ENCODE measurements at places on chromosomes 6 and 20.

DNA sequence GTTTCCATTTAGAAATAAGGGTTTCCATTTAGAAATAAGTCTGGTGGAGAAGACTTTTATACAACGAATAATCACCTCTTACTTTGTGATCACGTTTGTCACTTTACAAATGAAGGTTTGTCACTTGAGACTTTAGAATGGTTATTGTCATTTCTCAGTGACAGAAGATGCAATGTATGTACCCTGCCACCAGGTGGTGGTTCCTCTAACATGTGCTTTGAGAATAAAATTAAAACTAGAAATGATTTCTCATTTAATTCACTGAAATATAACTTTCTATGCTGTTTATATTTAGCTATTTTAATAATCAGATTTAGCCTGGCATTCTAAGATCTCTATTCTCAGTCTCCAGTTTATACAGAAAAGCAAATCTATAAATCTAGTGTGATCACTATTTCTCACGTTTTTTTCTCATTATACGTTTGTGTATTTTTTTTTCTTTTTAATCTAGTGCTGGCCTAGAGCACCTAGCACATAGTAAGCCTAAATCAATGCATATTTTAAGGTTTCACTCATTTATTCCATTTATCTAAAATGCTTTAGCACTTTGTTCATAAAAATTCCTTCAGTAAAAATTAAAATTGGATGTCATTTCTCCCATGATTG lies 57.4 kb upstream of the TFAP2D start:
- no peak for DNase-seq

- no peak for DNase-seq
Observed at GRCh38 chr6:152054441-152054840, 247.0 kb downstream of the ESR1 start.

DNA sequence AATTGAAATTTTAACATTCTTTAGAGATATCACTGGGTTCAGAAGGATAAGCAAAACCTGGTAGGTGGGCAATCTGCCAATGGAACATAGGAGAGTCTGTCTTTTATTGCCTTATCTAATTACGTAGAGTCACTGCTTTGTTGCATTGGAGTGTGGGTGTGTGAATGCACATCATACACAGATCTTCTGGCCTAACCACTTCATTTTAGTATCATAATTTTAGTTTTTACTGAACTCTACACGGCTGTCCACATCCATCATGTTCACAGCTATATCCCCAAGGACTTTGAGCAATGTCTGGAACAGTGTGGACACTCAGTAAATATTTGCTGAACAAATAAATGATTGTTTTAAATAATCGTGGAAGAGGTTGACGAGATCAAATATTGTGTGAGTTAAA lies 104.6 kb upstream of the AKIRIN2 start:
- no peak for DNase-seq

- DNase-seq, result no peak
Observed at GRCh38 chr6:4264601-4265000, 129.2 kb upstream of the ECI2 start.
